ENCODE measurements at places on chromosomes 1 and 21.
A peak's percentile ranks its signal among the peaks of the same experiment; 100 is the strongest.

- H3K4me1 ChIP-seq = no peaks in the 10 kb centered on the region
- no peaks in the 10 kb centered on the region for H3K36me3 ChIP-seq
- no peak for DNase-seq
- no peak overlapping the region for H3K4me3 ChIP-seq
- no peak overlapping the region for H3K27ac ChIP-seq
- H3K27me3 ChIP-seq = no peaks in the 10 kb centered on the region
These were observed 8.1 kb downstream of the GNAI3 start for GRCh38 chr1:109556563-109556962.

GRCh38 chr1:43858324-43858723, 75.3 kb upstream of the ARTN start:
- no peaks in the 10 kb centered on the region for H3K4me1 ChIP-seq
- H3K36me3 ChIP-seq = peaks cover 14% of the 10 kb centered on the region
- DNase-seq = peak; percentile 21
- H3K27me3 ChIP-seq = no peaks in the 10 kb centered on the region
- no peak overlapping the region for H3K27ac ChIP-seq
- no peak overlapping the region for H3K4me3 ChIP-seq

- no peak overlapping the region for H3K4me3 ChIP-seq
- no peaks in the 10 kb centered on the region for H3K4me1 ChIP-seq
- H3K27ac ChIP-seq = no peak overlapping the region
- no peak for DNase-seq
- H3K27me3 ChIP-seq = no peaks in the 10 kb centered on the region
- H3K36me3 ChIP-seq = no peaks in the 10 kb centered on the region
These were observed 75.1 kb upstream of the WLS start for GRCh38 chr1:68307378-68307787.

GRCh38 chr1:160830321-160831153, 32.1 kb downstream of the CD244 start:
- H3K36me3 ChIP-seq = no peaks in the 10 kb centered on the region
- H3K4me3 ChIP-seq = no peak overlapping the region
- H3K27ac ChIP-seq = no peak overlapping the region
- H3K4me1 ChIP-seq = no peaks in the 10 kb centered on the region

- H3K27me3 ChIP-seq = no peaks in the 10 kb centered on the region
- no peak overlapping the region for H3K4me3 ChIP-seq
- no peak overlapping the region for H3K27ac ChIP-seq
- H3K4me1 ChIP-seq = peaks cover 11% of the 10 kb centered on the region
- no peak for DNase-seq
These were observed 21.7 kb downstream of the CRYAA start for GRCh38 chr21:43190544-43190943.

GRCh38 chr1:79895573-79895972, 889.0 kb upstream of the ADGRL4 start:
- H3K4me3 ChIP-seq = no peak overlapping the region
- no peak for DNase-seq
- no peaks in the 10 kb centered on the region for H3K4me1 ChIP-seq
- no peaks in the 10 kb centered on the region for H3K36me3 ChIP-seq

DNA sequence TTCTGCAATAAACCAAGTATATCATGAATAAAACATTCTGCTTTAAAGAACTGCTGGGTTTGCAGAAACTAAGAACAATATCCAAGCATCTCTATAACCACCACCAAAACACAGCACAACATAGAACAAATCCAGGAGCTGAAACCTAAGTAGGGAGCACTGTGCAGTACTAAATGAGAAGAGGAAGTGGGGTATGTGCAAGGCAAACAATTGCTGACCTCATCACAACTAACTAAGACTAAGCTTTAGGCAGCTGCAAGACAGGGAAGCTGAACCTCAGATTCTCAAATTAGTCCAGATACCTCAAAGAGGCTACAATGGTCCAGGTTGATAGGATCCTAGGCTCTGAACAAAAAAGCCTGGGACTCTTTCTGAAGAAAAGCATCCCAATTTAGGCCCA, 172.6 kb downstream of the SLC44A5 start:
- no peak overlapping the region for H3K27ac ChIP-seq
- no peak overlapping the region for H3K4me3 ChIP-seq
- no peak for DNase-seq
- no peaks in the 10 kb centered on the region for H3K27me3 ChIP-seq
- no peaks in the 10 kb centered on the region for H3K36me3 ChIP-seq

GRCh38 chr21:37619464-37619974, 252.9 kb downstream of the DYRK1A start:
- no peak overlapping the region for H3K4me3 ChIP-seq
- H3K4me1 ChIP-seq = no peaks in the 10 kb centered on the region
- no peak overlapping the region for H3K27ac ChIP-seq

GRCh38 chr1:14220324-14220723, 378.2 kb upstream of the KAZN start:
- no peak for DNase-seq
- no peaks in the 10 kb centered on the region for H3K4me1 ChIP-seq
- H3K4me3 ChIP-seq = no peak overlapping the region
- H3K27ac ChIP-seq = no peak overlapping the region

DNA sequence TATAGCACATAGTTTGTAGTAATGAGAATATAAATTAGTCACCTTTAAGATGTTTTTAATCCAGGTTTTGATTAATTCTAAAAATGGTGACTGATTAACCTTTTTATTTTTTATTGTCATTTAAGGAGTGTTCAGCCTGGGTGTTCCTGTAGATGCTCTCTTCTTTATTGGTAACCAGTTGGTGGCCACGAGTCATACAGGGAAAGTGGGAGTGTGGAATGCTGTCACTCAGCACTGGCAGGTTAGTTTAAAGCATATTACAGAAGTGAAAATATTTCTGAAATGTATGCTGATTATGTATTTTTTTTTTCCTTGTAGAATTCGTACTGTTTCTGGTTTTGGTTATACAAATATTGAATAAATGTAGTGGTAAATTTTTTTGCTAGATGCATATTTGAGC, 28.1 kb downstream of the KCTD3 start:
- H3K4me3 ChIP-seq = no peak overlapping the region
- no peak overlapping the region for H3K27ac ChIP-seq
- no peak for DNase-seq
- no peaks in the 10 kb centered on the region for H3K27me3 ChIP-seq
- H3K4me1 ChIP-seq = no peaks in the 10 kb centered on the region

- H3K27me3 ChIP-seq = no peaks in the 10 kb centered on the region
- H3K4me1 ChIP-seq = no peaks in the 10 kb centered on the region
- no peaks in the 10 kb centered on the region for H3K36me3 ChIP-seq
These were observed 67.6 kb downstream of the TBX19 start for GRCh38 chr1:168348146-168348709.

DNA sequence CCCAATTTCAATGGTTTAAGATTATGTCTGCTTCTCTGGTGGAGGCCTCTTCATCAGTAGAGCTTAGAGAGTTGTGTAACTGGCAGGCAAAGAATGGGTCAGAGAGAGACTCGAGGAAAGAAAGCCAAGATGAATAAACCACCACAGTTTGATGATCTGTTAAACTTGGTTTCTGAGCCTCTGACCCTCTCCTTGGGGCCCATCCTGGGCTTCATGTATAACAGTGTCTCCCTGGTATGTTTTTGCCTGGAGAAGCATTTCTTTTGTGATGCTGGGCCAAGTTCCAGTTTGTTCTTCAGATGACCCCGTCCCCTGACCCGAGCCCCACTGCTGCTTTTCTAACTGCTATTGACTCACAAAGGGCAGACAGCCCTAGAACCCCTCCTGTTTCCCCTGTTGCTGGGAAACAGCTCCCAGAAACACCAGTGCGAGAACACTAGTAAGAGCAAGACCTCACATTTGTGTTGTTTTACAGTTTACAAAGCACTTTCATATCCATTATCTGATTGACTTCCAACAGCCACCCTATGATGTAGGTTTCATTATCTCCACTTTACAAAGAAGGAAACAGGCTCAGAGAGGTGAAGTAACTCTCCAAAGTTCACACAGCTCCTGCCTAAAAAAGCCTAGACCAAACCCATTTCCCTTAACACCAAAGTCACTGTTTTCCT, 9.0 kb downstream of the CD2 start:
- H3K4me3 ChIP-seq = no peak overlapping the region
- H3K27ac ChIP-seq = no peak overlapping the region
- DNase-seq = no peak
- H3K36me3 ChIP-seq = no peaks in the 10 kb centered on the region

DNA sequence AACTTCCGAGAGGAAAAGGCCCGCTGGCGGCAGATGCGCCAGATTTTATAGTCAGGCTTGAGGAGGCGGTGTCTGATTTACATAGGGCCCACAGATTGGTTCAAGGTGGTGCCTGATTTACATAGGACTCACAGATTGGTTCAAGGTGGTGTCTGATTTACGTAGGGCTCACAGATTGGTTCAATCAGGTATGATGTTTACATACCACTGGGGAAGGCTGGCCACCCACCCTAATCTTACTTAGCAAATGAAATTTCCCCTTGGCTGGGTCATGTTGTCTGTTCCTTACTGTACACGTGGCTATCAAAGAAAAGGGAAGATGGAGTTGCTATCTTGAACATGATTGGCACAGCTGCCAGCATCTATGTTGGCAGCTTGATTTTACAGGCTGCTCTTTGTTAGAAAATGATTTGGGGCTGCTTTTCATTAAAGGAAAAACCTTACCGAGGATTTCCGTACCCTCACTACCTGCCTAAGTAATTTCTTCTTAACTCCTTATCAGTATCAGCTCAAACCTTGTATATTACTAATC, 96.3 kb downstream of the SETD4 start:
- H3K4me3 ChIP-seq = no peak overlapping the region
- H3K27ac ChIP-seq = no peak overlapping the region
- no peaks in the 10 kb centered on the region for H3K36me3 ChIP-seq
- H3K27me3 ChIP-seq = no peaks in the 10 kb centered on the region

GRCh38 chr1:166888373-166889111, 12.5 kb upstream of the TADA1 start:
- no peak overlapping the region for H3K4me3 ChIP-seq
- peaks cover 2% of the 10 kb centered on the region for H3K27me3 ChIP-seq
- H3K36me3 ChIP-seq = no peaks in the 10 kb centered on the region
- DNase-seq = no peak
- H3K27ac ChIP-seq = no peak overlapping the region
- peaks cover 7% of the 10 kb centered on the region for H3K4me1 ChIP-seq

GRCh38 chr1:224673141-224673540, 57.0 kb downstream of the CNIH3 start:
- H3K36me3 ChIP-seq = no peaks in the 10 kb centered on the region
- no peaks in the 10 kb centered on the region for H3K4me1 ChIP-seq
- no peak overlapping the region for H3K4me3 ChIP-seq
- DNase-seq = no peak
- no peak overlapping the region for H3K27ac ChIP-seq

DNA sequence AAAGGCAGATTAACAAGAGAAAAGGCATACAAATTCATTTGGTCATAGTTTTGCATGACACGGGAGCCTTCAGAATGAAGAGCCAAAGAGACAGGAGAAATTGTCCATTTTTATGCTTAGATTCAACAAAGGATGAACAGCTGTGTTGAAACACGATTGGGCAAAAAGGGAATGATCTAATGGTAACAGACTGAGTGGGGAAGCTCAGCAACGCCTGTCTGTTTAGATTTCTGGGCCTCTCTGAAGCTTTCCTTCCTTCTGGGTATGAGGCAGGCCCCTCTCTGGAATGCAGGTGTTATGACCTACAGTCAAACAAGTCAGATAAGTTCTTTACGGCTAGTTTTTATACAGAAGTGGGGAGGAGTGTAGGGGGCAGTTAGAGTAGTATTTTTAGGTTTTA, 154.6 kb downstream of the RGS7 start:
- no peaks in the 10 kb centered on the region for H3K27me3 ChIP-seq
- H3K36me3 ChIP-seq = no peaks in the 10 kb centered on the region
- no peak for DNase-seq
- H3K4me1 ChIP-seq = no peaks in the 10 kb centered on the region
- H3K4me3 ChIP-seq = no peak overlapping the region
- H3K27ac ChIP-seq = no peak overlapping the region

DNA sequence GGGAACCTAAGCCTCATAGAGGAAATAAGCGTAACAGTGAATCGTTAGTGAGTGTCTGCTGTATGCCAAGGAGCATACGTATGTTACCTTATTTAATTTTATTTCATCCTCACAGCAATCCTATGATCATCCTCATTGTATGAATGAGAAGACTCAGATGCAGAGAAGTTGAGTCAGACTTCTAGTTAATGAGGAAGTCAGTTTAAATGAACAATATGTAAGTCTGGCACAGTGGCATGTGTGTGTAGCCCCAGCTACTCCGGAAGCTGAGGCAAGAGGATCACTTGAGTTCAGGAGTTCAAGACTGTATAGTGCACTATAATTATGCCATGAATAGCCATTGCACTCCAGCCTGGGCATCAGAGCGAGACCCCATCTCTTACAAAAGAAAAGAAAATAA, 148.0 kb downstream of the ZZZ3 start:
- no peak overlapping the region for H3K4me3 ChIP-seq
- DNase-seq = no peak
- no peaks in the 10 kb centered on the region for H3K36me3 ChIP-seq
- H3K27ac ChIP-seq = no peak overlapping the region

DNA sequence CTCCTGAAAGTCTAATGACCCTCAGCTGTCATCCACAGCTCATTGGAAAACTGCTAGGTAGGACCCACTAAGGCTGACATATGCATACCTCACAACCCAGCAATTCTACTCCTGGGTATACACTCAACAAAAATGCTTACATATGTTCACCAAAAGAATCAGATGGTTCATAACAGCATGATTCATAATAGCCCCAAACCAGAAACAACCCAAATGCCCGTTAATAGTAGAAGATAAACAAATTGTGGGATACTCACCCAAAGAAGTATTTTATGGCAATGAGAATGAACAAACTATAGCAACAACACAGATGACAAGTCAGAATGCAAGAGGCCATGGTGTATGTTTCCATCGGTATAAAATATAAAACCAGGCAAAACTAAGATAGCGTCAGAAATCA, 124.6 kb downstream of the HLCS start:
- H3K27ac ChIP-seq = no peak overlapping the region
- DNase-seq = no peak
- H3K4me1 ChIP-seq = no peaks in the 10 kb centered on the region
- no peaks in the 10 kb centered on the region for H3K36me3 ChIP-seq
- H3K27me3 ChIP-seq = no peaks in the 10 kb centered on the region
- no peak overlapping the region for H3K4me3 ChIP-seq

Measured in tibial nerve (tissue), 4 donors.